ENCODE measurements at places on chromosomes 7 and 10.

DNA sequence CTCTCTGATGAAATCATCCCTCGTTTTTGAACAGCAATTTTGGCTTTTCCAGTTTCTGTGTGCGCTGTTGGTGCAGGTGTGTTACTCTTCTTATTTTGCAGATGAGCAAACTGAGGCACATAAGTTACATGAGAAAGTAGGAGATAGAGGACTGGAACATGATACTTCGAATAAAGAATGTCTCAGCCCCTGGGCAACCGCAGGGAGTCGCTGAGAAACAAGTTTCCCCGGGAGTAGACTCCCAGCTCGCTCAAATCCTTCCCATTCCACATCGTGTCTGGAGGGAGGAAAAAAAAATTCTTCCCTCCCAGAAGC, 18.0 kb downstream of the MXI1 start:
- no peak for DNase-seq

GRCh38 chr7:1752771-1753563, 82.9 kb downstream of the ELFN1 start:
- no peak for DNase-seq

DNA sequence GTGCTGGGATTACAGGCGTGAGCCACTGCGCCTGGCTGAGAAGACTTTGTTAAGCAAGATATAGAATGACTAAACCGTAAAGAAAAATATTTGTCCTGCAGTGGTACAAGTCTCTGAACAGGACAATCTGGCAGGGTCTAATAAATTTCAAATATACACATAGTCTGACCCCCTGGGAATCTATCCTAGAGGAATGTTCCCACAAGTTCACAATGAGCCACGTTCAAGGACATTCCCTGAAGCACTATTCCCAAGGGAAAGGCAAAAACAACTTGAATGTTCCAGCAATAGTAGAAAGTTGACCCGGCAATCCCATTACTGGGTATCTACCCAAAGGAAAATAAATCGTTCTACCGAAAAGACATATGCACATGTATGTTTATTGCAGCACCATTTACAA, 82.0 kb downstream of the HIP1 start:
- no peak for DNase-seq

DNA sequence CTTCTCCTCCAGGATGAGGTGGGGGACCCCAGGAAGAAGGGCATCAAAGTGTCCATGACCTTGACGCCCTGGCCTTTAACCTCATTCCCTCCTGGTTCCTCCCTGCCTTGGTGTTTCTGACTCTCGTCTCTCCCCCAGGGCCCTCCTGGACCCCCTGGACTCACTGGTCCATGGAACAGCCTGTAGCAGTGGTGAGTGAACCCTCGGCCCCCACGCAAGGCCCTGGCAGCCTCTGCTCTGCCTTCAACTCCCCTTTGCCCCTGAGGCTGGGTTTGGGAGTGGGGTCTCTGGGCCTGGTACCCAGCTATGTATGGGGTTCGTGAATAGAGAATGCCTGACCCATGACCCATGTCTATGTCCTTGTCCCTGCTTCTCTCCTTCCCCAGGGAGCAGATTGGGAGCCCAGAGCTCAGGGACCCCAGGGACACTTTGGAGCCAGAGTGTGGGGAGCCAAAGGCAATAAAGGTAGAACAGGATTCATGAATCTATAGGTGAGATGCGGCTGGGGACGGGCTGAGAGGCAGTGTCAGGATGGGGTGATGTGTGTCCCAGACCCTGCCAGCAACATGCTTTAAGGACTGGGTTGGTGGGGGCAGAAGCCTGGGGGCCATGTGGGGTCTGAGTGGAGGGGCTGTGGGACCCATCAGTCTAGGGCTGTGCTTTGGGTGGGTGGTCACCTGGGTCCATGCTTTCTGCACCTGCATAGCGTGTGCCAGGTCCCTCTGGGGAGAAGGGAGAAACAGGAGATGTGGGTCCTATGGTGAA, 18.4 kb upstream of the VOPP1 start:
- DNase-seq, result no peak

GRCh38 chr10:1214071-1214675, 158.0 kb downstream of the WDR37 start:
- DNase-seq, result no peak

- no peak for DNase-seq
Observed at GRCh38 chr7:115631782-115632181, 398.8 kb downstream of the TFEC start.

DNA sequence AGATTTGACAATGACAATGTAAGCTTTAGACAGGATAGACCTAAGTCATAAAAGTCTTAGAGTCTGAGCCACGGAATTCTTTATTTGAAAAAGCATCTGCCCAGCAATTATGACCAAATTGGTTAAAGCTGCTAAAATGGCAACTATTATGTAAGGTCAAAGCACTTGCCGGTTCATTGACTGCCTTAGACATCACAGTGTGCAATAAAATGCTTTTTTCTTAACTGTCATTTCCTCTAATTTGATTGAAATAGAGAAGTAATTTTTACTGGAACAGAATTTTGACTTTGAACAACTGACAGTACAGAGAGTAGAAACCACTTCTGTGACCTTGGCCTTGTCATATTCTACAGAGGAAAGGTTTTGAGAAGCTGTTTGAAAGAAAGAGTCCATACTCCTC, 142.9 kb downstream of the THSD7A start:
- DNase-seq, result no peak

DNA sequence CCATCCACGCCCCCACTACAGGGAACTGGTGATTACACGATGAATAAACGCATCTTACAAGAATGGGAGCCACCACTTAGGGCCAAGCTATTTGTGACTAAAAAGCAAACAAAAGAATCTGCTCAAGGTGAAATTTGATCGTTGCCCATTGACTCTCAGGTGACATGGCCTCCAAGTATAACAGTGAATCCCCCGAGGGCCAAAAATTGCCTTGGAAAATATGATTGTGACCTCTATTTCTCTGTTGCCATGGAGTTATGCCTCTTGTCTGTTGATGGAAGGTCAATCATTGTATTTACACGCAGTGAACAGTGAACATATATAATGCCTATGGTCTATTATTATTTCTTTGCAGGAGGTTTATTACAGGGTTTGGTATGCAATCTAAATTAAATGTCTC, 282.3 kb downstream of the KLF6 start:
- DNase-seq, result no peak

DNA sequence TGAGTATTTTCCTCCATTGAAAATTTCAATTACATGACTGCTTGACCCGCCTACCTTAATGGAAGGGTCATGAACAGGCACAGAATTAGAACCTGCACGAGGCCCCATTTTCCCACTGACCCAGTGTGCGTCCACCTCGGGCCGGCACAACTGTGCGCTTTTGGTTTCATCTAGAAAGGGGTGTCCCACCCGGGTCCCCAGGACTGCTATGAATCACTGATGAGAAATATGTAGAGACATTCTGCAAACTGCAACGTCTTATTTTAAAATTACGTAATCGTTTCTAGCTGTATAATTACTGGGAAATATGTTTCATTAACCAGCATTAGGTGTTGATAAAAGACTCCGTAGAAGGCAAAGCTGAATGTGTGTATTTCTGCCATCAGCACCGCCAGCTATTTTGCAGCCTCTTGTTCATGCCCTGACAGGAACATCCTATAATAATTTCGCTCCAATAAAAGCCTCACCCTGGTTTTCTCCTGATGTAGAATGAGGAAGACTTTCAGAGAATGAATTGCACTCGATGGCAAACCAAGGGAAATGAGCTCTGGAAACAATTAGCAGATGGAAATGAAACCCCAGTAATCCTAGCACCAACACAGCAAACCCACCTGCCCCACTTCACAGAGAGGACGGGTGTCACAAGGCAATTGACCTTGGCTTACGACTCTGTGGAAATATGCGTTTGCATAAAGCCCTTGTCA, 562.1 kb downstream of the DNAJB6 start:
- DNase-seq, result no peak

- no peak for DNase-seq
Observed at GRCh38 chr10:103828587-103829197, 26.7 kb downstream of the SH3PXD2A start.

DNA sequence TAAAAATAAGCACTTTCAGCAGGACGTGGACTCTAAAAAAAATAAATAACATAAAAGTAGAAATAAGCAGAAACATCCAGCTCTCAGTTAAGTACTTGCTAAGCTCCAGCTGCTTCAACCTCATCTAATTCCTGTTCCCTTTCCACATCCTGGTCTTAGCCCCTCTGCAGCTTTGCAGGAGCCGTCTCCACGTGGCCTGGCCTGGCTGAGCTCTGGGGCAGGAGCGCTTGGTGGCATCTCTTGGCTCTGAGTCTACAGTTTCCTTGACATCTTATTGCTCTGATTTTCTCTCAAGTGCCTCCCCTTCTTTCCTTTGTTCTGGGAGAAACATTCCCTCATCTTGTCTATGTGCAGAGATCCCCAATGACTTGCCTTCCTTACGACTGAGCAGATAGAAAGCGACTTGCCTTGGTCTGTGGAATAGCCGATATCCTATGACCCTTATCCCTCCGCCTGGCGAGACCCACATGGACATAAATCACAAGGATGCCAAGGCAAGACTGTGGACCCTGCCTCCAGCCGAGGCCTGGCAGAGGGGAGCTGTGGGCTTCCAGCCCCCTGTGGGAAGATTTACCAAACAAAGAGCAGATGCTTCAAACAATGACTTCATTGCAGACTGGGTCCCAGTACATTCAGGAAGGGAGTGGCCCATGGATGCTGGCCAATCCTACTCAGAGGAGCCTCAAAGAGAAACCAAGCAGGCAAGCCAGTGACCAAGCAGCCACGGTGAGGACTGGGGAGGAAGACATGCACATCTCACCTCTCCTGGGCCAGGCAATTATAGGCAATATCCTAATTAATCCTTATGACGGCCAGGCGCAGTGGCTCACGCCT, 61.9 kb downstream of the SPOCK2 start:
- no peak for DNase-seq

DNA sequence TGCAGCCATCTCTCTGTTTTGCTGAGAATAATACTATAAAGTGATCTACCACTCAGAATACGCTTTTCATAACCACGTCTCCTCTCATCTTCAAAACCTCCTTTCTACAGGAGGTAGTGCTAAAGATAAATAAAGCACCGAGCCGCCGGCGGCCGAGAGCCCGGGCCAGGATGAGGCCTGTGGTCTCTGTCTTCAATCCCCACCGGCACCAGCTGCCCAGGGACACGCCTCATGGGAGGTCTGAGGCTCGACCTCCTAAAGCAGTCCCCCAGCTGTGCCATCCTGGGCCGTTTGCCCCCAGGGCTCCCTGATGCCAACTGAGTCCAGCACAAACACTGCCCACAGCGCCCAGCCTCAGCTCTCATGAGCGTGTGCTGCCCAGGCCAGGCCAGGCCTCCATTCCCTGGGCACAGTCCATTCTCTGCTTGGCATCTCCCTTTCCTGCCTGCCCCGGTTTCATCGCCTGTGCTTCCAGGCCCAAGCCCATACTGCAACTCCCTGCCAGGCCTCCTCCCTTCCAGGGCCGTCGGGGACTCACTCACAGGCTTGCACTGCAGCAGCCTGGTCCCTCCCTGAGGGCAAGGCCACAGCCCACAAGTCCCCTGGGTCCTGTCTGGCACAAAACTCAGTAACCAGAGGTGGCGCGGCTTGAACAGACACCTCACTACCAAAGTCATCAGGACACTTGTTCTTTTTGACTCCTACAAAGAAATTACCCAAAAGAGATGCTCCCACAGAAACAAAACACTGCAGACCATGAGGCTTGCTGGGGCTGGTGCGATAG, 2.5 kb downstream of the INTS1 start:
- no peak for DNase-seq

GRCh38 chr10:7205656-7206055, 205.2 kb downstream of the SFMBT2 start:
- no peak for DNase-seq

DNA sequence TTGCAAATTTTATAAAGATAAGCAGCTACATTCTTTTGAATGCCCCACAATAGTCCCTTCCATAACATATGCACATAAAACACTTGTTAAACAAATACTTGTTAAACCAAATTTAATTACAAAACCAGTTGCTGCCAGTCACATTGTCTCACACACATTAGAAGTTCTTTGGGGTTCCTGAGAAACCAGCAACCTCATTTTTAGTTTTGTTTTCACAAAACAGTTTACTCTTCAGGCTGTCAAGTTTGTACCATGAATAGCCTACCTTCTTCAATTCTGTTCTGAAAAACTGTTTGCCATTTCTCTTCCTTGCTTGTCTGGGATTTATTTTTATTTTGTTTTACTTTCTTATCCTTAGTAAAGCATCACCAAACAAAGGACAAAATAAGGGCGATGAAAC, 176.5 kb upstream of the PHF14 start:
- DNase-seq, result no peak

DNA sequence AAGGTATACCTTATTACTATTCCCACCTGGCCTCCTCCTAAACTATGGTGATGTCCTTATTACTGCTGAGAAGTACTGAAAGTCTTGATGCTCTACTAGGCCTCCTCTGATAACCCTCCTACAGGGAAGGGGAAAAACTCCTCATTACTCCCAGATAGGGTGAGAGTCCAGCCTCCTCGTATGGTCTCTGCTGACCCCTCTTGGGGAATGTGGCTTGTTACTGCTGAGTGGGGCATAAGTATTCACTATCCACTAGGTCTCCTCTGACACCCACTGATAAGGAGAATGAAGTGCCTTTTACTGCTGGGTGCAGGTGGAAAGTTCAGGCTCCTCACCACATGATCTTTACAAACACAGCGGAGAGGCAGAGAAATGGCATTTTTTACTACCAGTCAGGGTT, 222.9 kb downstream of the CHRM2 start:
- no peak for DNase-seq

Measured in stimulated activated CD8-positive, alpha-beta memory T cell treated with anti-CD3 and anti-CD28 coated beads, Interleukin-7, amount 100 ng/mL, for 1 hour (primary cell).